ENCODE measurements at places on chromosomes 16 and 17.

GRCh38 chr17:39709319-39709997, 9.6 kb downstream of the ERBB2 start:
- DNase-seq: no peak

DNA sequence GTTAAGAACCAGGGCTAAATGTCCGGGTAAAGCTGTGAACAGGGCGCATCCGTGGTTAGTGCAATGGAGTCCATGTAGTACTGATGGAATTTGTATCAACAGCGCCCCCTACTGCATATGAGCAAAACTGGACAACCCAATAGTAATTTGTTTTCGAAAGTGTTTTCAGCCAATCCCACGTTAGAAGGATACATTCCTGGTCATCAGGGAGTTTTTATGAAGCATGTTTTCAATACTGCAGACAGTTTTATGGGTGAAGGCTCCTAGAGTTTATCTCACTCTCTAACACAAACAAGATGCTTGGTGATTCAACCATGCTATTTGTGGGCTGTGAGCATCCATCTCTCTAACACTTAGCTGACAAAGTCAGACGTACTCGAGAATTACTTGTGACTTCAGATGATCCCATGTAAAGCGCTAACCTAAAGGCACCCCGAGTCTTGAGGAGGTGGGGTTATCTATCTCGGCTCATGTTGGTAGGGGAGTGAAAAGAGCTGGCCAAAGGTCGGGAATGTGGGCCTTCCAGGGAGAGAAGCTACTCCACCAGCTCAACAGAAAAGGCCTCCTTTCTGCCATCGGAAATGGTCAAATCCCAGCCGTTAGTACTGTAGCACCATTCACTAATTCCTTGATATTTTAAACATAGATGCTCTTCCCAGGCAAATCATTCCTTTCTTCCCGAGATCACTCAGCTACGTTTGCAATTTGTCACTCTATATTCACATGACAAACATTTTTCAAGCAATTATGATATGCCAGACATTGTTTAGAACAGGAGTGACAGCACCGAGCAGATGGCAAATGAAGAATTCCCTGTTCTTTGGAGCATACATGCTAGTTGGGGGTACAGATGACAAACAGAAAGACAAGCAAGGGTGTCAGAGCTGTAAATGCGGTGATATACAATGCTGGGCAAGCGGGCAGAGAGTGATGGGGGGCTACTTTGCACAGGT, 46.9 kb upstream of the HNF1B start:
- peak; percentile 57 for DNase-seq

DNA sequence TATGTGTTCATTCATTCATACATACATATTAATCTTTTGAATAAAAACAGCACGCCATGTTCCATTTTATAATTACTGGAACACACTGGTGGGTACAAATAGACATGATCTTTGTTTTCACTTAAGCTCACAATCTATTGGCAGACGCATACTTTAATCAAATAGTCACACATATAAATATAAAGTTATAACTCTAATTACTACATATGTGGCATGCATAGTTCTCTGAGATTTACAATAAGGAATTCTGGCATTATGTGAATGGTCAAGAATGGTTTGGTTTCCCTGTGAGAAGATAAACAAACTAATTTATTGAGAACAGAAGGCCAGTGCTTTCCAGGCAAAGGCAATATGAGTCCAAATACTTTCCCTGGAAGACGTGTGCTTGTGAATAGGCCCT, 576.2 kb downstream of the CDH8 start:
- no peak for DNase-seq

DNA sequence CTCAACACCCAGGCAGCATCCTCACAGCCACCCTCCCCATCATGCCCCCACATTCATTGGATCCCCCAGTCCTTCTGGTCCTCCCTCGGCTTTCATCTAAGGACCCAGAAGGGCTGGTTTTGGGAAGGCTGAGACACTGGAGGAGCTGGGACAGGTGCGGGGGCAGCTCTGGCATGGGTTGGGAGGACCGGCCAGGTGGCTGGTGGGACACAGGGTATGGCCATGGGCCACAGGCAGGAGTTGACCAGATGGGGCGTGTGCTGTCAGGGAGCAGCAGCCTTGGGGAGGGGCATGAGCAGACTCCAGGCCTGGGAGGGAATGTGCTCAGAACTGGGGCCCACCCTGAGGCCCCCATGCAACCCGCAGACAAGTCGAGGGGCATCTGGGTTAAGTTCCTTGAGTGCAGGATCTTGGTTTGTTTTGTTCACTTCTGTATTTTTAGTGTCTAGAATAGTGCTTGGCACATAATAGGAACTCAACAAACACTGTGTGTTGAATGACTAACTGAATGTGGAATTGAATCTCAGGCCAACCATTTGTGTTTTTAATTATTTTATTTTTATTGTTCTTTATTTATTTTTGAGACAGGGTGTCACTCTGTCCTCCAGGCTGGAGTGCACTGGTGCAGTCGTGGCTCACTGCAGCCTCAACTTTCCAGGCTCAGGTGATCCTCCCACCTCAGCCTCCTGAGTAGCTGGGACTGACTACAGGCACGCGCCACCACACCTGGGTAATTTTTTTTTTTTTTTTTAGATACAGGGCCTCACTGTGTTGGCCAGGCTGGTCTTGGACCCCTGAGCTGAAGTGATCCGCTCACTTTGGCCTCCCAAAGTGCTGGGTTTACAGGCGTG, 5.6 kb downstream of the P2RX1 start:
- DNase-seq: no peak

DNA sequence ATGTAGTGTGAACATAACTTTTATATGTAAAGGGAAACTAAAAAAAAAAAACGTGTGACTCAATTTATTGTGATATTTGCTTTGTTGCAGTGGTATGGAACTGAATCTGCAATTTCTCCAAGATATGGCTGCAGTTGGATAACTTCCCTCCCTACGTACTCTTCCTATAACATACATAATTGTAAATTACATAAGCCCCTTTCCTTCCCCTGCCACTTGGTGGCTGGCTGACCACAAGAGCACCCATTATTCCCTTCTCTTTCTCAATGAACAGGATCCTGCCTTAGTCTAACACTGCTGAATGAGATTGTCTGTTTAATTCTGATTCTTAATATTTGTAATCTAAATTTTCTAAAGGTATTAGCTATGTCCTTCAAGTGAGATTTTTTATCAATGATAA, 27.8 kb downstream of the CCL4 start:
- DNase-seq: no peak

- DNase-seq: no peak
These were observed 23.1 kb downstream of the DEF8 start for GRCh38 chr16:89971495-89972243.

DNA sequence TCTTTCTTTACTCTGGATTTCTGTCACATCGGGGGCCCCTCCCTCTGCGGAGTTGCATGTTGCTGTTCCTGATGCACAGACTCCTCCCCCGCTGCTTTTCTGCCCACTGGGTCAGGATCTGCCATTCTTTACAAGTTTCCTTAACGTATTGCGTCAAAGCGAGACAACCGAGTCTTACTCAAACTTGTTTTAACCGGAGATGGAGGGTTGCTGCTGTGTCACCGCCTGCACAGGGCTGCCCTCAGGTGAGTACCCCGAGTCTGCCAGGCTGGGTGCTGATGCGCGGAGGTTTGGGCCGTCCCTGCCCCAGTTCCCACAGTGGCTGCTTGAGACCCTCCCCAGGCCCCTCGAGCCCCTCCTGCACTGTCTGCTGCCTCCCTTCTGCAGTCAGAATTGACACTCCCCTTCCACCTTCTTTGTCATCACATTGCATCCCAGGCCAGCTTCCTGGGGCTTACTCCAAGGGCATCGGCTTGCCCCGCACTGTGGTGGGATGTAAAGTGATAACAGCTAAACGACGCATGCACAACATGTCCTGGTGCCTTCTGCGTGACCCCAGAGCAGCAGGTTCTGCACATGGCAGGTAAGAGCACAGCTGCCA, 19.3 kb downstream of the CARHSP1 start:
- DNase-seq: no peak

DNA sequence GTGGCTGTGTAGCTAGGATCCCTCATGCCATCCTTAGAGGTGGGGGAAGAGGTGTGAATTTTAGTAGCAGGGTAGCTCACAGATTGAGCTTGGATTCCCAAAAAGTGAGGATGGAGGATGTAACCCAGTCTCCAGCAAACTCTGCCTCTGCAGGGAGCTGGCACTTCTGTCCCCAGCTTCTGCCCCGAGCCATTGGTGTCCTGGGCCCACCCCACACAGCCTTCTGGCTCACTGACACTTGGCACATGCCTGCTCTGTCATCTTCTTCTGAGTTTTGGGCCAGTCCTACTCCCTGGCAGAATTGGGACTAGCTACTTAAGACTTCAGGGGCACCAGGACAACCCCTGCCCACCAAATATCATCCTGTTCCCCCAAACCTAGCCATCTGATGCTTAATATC, 2.3 kb downstream of the CACNG5 start:
- no peak for DNase-seq

DNA sequence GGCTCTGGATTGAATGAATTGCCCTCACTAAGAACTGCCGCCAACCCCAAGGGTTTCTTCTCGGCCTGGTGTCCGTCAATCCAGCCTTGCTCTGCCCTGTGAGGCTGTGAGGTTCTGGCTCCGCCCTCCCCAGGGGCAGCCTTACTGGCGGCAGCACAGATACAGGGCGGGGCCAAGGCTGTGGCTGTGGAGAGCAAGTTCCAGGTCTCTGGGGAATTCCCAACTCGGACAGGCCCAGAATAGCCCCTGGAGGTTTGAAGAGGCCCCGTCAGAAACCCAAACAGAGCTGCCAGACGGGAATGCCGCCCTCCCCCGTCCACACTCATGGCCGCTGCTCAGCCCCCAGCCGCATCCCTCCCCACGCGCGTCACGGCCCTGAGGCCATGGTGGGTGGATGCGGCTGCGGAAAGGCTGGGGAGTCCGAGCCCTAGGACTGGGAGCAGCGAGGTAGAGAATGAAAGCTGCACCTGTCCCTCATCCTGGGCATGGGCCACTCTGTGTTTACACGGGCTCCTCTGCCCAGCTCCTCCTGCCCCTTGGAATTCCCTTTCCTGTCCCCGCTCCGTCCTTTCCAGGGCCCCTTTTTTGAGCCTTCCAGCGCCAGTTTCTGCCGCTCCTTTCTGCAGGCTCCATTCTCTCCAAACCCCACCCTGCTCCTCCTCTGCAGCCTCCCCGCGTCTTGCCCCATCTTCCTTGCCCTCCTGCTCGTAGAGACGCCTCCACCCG, 660 bp upstream of the PRRT2 start:
- DNase-seq: peak; percentile 80

DNA sequence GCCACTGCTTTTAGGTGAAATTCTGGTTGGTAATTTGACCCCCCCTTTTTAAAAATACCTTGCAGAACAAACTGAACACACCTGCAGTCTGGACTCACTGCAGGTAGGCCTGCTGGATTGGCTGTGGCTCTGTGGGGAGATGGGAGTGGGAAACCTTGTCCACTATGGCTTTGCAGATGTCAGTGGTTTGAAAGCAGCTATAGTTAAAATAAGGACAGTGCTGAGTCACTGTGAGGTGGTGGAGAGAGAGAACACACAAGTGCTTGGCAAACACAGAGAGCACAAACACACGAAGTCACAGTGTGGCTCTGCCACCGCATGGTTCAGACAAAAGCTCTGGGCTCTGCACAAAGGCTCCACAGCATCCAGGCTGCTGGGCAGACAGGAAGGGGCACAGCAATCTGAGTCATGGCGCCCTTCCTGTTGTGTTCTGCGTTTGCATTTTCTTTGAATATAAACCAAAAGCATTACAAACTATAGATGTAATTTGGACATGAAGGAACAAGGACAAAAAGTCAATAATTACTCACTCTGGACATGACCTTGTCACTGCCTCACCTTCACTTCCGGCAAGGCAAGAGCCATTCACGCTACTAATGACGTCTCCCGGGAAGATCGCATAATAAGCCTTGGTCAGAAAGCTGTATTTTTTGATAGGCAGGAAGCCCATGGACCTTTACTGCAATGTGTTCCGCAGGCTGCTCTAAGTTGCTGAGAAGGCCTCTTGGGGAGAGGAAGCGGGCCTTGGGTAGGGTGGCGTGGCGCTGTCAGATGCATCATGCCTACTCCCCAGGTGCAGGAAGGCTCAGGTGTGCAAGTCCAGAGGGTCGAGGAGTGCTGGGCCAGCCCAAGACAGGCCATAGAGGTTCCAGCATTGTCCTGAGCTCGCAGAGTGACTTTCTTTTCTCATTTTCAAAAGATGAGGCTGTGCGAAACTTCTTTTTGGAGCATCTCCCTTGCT, 60.1 kb upstream of the MED9 start:
- DNase-seq: no peak

- DNase-seq: no peak
These were observed 59.9 kb downstream of the EPN2 start for GRCh38 chr17:19296786-19297778.

DNA sequence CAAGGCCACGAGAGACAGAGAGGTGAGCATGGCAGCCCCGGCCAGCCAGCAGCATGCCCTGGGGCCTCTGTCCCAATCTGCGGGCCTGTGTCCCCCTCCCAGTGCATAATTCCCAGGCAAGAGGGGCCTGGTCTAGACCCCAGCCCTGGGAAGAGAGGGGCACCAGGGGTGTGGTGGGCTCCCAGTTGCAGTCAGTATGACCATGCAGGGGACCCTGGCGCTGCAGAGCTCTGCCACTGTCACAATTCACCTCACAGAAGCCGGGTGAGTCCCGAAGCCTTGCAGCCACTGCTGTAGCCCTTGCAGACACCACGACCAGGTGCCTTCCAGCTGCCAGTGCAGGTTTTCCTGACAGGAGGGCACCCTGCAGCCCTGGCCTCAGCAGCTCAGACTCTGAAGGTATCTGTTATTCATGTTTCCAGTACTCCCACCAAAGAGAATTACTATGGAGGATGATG, 25.8 kb upstream of the KSR1 start:
- DNase-seq: no peak

GRCh38 chr17:72511874-72512273, 391.1 kb downstream of the SOX9 start:
- no peak for DNase-seq
